ENCODE measurements at places on chromosomes 1 and 21.

- no peak for DNase-seq
These were observed 101.1 kb upstream of the JUN start for GRCh38 chr1:58884706-58885661.

DNA sequence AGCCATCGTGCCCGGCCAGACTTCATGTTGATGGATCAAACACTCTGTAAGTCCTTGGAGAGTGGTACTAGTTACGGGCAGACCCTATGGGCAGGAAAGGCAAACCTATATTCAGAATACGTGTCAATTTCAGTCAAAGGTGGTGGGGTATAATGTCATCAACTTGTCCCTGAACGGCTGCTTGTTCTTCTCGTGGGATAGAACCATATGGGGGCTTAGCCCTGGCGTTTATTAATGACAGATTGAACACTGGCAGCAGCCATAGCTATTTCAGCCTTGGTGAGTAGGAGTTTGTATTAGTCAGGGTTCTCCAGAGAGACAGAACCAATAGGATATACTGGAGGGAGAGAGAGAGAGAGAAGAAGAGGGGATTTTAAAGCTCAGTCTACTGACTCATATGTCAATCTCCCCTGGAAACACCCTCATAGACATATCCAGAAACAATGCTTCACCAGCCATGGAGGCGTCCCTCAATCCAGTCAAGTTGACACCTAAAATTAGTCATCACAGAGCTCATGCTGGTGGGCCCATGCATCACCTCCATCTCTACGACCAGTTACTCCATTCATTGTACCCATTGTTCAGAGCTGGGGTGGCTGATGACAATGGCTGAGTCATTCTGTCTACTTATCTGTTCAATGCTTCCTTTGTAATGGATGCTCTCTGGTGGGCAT is 16.1 kb upstream of the AQP10 start:
- no peak for DNase-seq

GRCh38 chr1:219113261-219113660 is 60.4 kb upstream of the LYPLAL1 start:
- no peak for DNase-seq

GRCh38 chr1:214248311-214249085 is 32.5 kb upstream of the SMYD2 start:
- DNase-seq = no peak

GRCh38 chr1:158654086-158654485 is 32.4 kb downstream of the SPTA1 start:
- no peak for DNase-seq

DNA sequence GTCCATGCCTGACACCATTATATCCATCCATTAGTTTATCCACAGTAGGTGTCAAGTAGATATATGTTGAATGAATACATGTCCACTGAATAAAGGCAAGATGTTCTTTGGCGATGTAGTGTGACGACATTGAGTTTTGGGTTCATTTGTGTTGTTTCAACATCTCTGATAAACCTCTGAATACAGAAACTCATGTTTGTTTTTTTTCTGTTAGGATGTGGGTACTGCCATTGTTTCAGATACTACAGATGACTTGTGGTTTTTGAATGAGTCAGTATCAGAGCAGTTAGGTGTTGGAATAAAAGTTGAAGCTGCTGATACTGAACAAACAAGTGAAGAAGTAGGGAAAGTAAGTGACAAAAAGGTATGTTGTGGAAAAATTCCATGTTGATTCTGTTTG is 28.1 kb downstream of the MDM4 start:
- DNase-seq = no peak

- no peak for DNase-seq
These were observed 277.6 kb downstream of the PLPP3 start for GRCh38 chr1:56301791-56302190.

DNA sequence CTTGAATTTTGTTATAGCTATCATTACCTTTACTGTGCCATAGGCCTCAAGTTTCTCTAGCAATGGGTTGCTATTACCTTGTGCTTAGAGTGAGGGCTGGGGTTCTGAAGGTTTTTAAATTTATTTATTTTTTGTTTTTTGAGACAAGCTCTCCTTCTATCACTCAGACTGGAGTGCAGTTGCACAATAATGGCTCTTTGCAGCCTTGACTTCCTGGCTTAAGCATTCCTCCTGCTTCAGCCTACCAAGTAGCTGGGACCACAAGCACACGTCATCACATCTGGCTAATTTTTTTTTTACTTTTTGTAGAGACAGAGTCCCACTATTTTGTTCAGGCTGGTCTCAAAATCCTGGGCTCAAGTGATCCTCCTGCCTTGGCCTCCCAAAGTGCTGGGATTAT is 41.5 kb downstream of the SNX27 start:
- DNase-seq = no peak

DNA sequence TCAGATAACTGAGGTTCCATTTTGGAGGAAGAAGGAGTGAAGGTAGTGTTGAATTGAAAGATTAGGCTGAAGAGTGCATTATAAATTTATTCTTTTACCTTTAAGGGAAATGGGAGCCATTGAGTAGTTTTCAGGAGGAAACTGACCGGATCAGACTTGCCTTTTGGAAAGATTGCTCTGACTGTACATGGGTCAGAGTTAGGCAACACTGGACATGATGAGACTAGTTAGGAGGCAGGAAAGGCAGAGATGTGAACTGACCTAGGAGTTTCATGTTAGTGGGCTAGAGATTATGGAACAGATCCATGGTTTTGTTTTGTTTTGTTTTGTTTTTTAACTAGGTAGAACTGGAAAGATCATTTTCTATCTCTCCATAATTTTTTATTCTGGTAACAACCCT is 78.2 kb downstream of the SNX7 start:
- no peak for DNase-seq

- DNase-seq = no peak
These were observed 9.8 kb downstream of the BARHL2 start for GRCh38 chr1:90707363-90707710.

GRCh38 chr1:78722947-78723346 is 73.3 kb downstream of the IFI44 start:
- DNase-seq = no peak

GRCh38 chr1:234845097-234845660 is 235.2 kb upstream of the IRF2BP2 start:
- DNase-seq = no peak

DNA sequence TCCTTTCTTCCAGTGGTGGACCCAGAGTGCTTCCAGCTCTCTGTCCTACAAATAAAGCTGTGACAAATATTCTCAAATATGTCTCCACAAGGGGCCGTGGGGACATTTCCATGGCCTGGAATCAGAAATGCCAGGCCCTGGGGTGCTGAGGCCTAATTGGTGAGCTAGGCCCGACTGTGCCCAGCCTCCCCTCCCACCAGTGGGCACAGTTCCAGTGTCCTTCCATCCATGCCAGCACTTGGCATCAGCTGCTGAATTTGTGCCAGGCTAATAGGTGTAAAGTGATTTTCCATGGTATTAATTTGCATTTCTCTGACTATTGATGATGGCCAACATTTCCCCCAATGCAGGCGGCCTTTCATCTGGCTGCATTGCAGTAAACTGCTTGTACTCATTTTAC is 48.5 kb upstream of the B3GALT5 start:
- no peak for DNase-seq

DNA sequence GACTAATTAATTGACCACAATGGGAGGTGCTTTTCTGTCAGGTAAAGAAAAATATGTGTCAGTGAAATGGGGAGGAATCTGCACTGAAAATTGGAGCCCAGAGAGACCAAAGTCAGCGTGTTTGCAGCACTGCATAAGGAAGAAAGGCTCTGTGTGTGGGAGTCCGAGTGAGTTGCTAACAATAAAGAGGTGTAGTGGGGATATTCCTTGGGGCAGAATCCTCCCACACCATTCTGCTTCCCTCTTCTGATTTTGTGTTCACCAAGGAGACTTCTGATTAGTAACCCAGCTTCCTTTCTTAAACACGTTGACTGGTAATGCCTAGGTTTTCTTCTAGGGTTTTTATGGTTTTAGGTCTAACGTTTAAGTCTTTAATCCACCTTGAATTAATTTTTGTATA is 240.5 kb downstream of the RPS6KC1 start:
- DNase-seq = no peak

GRCh38 chr1:165350840-165351239 is 5.7 kb downstream of the LMX1A start:
- DNase-seq = no peak

- no peak for DNase-seq
These were observed 3.9 kb upstream of the IFNLR1 start for GRCh38 chr1:24190983-24191461.

DNA sequence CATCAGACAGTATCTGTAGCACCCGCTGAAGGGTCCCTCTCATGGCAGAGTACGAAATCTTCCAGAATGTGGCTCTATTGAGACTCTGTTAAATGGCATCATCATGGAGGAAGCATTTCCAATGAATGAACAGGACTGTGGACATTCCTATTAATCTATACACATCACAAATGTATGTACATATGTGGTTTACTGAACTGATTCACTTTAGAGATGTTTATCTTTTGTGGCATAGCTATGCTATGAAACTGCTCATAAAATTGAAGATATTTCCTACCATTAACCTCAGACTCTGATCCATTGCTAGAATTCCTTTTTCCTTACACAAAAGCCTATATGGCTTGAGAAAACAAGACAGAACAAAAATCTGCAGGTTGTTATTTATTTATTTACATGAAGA is 259.6 kb upstream of the RRP15 start:
- DNase-seq = no peak

DNA sequence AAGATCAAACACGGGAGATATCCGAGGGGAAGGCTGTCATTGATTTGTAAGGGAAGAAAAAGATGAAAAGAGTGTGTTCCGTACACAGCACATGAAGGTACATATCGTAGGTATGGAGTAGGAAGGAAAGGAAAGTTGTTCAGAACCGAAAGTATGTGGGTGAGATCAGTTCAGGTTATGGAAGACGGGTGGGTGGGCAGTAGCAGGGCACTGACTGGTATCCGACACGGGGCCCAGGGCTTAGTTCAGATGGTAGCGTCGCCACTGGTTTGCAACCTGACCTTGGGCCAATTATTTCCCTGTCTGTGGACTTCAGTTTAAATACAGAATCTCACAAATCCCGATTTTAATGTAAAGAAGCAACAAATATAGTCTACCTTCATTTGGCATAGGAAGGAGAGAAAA is 27.8 kb upstream of the A3GALT2 start:
- DNase-seq = peak; percentile 25

GRCh38 chr1:217343907-217344306 is 287.0 kb downstream of the GPATCH2 start:
- no peak for DNase-seq

DNA sequence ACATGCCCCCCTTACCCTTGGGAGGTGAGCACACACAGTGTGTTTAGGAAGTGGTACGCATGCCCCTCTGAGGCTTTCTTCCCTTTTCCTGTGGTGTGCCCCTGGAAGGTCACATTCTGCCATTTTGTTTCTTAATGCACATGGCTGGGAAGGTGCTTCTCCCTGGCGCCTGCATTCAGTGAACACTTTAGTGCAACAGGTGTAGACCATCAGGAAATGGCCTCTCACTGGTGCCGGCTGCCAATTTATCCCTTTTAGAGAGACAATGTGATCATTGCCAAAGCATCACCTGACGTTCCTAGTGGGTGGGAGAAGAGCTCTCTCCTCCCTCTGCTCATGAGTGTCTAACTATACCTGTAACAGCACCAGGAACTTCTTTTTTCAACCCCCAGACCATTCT is 51.8 kb upstream of the PDE9A start:
- no peak for DNase-seq

GRCh38 chr1:56025942-56026341 is 553.4 kb downstream of the PLPP3 start:
- DNase-seq = no peak

DNA sequence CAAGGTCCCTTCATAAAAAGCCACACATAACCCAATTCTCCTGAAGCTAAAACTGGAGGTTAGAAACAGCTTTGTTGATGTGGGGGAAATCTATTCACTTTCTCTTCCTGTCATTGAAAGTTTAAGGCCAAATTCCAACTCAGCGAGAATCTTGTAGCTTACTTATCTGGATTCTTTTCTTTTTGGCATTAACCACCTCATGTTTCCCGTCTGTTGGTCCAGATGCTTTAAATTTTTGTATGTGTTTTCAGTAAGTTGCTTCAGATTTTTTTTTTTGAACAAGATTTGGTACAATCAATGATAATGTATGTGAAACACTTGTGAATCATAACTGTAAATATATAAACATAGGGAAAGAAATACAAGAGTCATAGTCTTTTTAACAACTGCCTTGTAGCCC is 33.7 kb upstream of the NEK7 start:
- DNase-seq = no peak

All from stimulated activated CD4-positive, alpha-beta T cell treated with anti-CD3 and anti-CD28 coated beads, Interleukin-1b, Interleukin-23, amount 100 ng/mL, for 4 hours (primary cell).